ENCODE measurements at places on chromosomes 1 and 21. TPM values are rescaled to one million over a fixed set of nuclear protein-coding genes. Genes with fewer than 3 reads are reported as not detected.

DNA sequence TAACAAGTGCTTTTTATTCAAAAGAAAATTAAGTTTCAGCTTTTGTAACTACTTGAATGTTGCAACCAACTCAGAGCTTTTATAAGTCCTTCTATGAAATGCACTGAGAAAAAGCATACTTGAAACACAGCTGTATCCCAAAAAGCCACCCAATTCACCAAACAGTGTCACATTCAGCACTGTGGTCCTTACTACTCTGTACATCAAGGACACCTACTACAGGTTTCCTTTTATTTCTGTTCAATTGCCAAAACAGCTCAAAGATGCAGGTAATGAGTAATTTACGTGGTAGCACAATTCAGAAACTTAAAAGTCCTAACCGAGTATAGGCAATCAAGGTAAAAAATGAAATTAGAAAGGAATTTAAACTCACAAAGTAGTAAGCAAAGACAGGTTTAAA, 2.5 kb downstream of the EIF4G3 start:
- no peak for DNase-seq

- no peak for DNase-seq
Measured at GRCh38 chr1:97833881-97834280, 87.0 kb downstream of the DPYD start.

DNA sequence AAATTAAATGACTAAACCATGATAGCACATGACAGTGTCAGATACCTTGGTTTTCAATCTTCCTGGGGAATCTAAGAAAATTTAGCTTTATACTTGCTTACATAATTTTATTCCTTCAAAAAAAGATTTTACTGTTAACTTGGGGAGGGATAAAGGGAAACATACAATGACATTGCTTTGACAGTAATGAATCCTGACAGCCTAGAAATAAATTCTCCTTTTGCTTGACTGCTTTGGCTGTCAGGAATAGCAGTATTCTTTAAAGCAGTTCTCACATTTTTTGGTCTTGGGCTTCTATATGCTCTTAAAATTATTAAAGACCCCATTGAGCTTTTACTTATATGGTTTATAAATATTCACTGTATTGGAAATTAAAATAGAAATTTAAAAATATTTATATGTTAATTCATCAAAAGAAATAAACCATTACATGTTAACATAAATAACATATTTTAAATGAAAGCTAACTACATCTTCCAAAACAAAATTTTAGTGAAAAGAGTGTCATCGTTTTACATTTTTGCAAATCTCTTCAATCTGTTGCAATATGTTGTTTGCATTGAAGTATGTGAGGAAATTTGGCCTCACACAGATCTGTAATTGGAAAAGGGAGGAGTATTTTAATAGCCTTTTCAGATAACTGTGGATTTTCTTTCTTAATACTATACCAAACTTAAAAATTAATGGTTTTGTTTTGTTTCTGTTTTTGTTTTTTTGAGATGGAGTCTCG, 16.1 kb downstream of the EPHX4 start:
- DNase-seq = no peak

GRCh38 chr1:167077128-167077867, 12.9 kb downstream of the GPA33 start:
- peak; percentile 38 for DNase-seq

DNA sequence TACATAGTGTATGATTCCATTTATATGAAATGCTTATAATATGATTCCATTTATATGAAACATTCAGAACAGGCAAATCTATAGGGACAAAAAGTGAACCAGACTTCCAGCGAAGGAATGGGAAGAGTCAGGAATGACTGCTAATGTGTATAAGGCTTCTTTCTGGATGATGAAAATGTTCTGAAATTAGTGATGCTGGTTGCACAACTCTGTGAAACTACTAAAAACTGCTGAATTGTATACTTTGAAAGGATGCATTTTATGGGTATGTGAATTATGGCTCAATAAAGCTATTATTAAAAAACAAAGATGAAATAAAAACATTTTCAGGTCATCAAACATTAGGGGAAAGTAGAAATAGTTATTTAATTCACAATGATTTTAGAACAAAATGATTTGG, 14.1 kb upstream of the IL24 start:
- DNase-seq = no peak

DNA sequence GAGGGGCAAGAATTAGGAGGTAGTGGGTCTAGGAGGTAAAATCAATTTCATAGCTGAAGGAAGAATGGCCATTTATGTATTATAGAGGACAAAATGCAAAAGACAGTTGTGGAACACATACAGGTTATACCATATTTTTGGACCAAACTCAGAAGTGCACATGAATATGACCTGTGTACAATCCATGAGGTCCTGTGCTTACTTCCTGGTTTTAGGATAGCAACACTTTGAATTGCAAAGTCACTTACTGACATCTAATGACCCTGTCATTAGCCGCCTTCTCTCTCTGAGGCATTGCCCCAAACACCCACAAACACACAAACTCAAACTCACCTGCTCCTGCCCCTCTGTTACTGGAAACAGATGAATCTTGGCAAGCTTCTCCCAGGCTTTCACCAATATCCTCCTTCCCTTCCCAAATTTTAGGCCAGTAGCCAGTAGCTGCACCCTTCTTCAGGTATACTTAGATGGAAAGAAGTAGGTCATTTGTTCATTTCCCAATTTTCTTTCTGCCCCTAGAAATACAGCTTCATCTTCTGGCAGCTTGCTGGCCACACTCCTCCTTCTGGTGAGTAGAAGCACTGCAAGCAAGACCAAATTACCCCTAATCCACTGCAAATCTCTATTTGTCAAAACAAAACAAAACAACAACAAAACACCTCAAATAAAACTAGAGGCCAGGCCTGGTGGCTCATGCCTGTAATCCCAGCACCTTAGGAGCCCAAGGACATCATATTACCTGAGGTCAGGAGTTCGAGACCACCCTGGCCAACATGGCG, 13.7 kb upstream of the RPL5 start:
- DNase-seq = peak; percentile 72

- no peak for DNase-seq
Measured at GRCh38 chr1:3120140-3120539, 51.1 kb downstream of the PRDM16 start.

- no peak for DNase-seq
Measured at GRCh38 chr1:53431805-53432565, 27.2 kb upstream of the DMRTB1 start.

GRCh38 chr1:18795002-18795689, 64.3 kb downstream of the TAS1R2 start:
- DNase-seq = peak; percentile 56

- no peak for DNase-seq
Measured at GRCh38 chr1:227773558-227773957, 38.3 kb downstream of the SNAP47 start.

Gene SYT11
- total RNA-seq = 0.40 TPM

Gene COL18A1
- total RNA-seq = 402 TPM

Gene IVL
- total RNA-seq = not detected

Gene FCGR3A
- total RNA-seq = not detected

Gene SGIP1
- 4.4 TPM for total RNA-seq

Gene SLC25A34
- 2.5 TPM for total RNA-seq

Gene RAB25
- 142 TPM for total RNA-seq

All from endodermal cell (in vitro differentiated cells).